ENCODE measurements at places on chromosomes 6 and 20.

DNA sequence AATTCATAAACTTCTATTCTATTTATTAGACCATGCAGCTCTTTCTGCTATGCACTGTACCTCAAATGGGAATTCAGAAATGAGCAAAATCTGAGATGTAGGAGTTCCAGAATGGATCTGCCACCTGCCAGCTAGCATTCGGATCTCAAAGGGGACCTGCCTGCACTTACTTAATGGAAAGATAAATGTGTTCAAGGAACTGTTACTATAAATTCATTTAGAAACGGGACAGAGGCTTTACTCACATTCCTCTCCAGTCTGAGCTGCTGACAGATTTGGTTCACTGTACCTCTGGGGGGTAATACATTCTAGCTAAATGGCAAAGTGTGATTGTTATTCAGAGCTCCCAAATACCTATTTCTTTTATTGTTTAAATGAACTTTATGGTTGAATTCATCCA, 384.1 kb downstream of the GRIK2 start:
- DNase-seq = no peak

GRCh38 chr6:73985891-73986290, 289.9 kb downstream of the CD109 start:
- peak; percentile 42 for DNase-seq

- no peak for DNase-seq
Measured at GRCh38 chr6:116883005-116883404, 6.0 kb downstream of the RFX6 start.

DNA sequence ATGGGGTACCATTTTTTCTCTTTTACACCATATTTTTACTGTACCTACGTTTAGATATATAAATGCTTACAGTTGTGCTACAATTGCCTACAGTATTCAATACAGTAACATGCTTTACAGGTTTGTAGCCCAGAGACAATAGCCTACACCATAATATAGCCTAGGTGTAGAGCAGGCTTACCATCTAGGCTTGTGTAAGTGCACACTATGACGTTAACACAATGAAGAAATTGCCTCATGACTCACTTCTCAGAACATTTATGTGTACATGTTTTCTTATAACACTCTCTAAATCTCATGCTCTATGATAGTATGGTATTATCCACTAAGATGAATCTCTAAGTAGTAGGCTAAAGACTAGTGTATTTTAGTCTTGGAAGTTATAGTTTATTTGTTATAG, 13.5 kb downstream of the GPR63 start:
- no peak for DNase-seq

- DNase-seq = no peak
Measured at GRCh38 chr20:54250691-54251090, 42.8 kb downstream of the PFDN4 start.
